Pancreas (tissue), 10 donors: ENCODE measurements at places on chromosomes 12 and 14. TPM values are rescaled to one million over a fixed set of nuclear protein-coding genes. Genes with fewer than 3 reads are reported as not detected.

Gene VASH1
- 7.5 TPM for polyA plus RNA-seq

Gene SYNDIG1L
- 2.5 TPM for polyA plus RNA-seq

Gene LBHD2
- polyA plus RNA-seq: not detected

Gene KRT6A
- polyA plus RNA-seq: 0.82 TPM

Gene NFATC4
- 97.9 TPM for polyA plus RNA-seq

Gene PRICKLE1
- polyA plus RNA-seq: 1.6 TPM

Gene GCH1
- 42.6 TPM for polyA plus RNA-seq

Gene RASSF9
- 0.68 TPM for polyA plus RNA-seq

Gene GPX2
- polyA plus RNA-seq: 14.3 TPM

Gene LRCOL1
- polyA plus RNA-seq: 0.21 TPM

Gene ATF7IP
- polyA plus RNA-seq: 5.9 TPM

Gene ARG2
- 15.0 TPM for polyA plus RNA-seq

Gene ZNF891
- 0.95 TPM for polyA plus RNA-seq
